ENCODE measurements at places on chromosomes 16 and 17.
A peak's percentile ranks its signal among the peaks of the same experiment; 100 is the strongest.

DNA sequence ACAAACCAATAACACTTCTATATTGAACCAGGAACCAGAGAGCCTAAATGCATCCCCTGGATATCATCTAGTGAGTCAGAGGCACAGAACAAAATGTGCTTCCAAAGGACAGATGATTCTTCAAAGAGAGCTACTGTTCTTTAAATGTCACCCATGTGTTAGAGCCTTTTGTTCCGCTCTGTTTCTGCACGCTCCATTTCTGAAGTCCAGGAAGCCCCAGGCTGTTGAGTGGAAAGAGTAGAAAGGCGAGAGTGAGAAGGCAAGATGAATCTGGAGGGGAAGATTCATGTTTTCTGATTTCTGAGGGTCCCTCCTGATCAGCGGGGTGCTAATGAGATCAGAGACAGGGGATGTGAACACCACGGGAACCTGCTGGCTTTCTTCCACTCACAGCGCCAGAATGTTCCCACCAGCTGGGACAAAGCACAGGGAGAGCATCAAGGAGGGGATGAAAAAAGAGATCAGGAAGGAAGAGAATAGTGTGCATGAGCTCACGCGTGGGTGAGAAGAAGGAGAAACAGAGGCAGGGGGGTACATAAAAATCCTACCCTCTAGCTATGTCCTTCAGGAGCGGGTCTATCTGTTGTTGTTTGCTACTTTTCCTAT is 559.9 kb upstream of the HSBP1 start:
- DNase-seq: no peak

GRCh38 chr17:20074489-20074888 is 65.3 kb downstream of the SPECC1 start:
- DNase-seq: no peak

- DNase-seq: no peak
Measured at GRCh38 chr16:77157346-77158058, 33.5 kb upstream of the MON1B start.

GRCh38 chr17:74981979-74982662 is 5.3 kb upstream of the CDR2L start:
- peak; percentile 61 for DNase-seq
